Fibroblast of upper back skin (primary cell): ENCODE measurements at places on chromosomes 11 and 22.

DNA sequence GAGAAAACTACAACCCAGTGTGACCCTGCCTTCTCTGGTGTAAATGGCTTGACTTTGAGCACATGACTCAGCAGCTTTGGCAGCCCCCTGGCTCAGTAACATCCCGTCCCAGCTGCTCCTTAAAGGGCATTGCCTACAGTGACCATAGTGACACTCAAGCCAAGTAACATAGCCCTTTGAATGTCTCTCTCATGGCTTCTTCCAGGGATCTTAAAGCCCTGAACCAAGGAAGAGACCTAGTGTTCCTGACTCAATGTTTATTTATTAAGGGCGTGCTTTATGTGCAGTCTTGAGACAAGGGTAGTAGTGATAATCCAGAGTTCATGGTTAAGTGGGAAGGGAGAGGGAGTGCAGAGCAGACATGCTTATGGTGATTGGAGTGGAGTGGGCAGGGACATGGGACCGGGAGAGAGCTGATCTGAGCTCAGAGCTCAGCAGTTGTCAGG lies 125.7 kb downstream of the PARVA start:
- no peak for DNase-seq

- no peak for DNase-seq
Measured at GRCh38 chr11:11558396-11558795, 63.4 kb downstream of the GALNT18 start.

DNA sequence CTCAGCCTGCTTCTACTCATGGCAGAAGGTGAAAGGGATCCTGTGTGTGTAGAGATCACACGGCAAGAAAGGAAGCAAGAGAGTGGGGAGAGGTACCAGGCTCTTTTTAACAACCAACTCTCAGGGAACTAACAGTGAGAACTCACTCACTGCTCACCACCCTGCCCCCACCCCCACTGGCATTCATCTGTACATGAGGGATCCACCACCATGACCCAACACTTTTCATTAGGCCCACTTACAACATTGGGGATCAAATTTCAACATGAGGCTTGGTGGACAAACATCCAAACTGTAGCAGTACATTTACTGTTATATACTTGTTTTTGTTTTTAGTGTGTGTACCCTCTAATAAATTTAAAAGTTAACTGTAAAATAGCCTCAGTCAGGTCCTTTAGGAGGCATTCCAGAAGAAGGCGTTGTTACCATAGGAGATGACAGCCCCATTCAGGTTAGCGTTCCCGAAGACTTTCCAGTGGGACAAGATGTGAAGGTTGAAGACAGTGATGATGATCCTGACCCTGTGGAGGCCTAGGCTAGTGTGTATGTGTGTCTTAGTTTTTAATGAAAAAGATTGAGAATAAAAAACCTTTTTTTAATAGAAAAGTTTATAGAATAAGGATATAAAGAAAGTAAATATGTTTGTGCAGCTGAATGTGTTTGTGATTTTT lies 11.3 kb downstream of the CUL5 start:
- peak; percentile 21 for DNase-seq

DNA sequence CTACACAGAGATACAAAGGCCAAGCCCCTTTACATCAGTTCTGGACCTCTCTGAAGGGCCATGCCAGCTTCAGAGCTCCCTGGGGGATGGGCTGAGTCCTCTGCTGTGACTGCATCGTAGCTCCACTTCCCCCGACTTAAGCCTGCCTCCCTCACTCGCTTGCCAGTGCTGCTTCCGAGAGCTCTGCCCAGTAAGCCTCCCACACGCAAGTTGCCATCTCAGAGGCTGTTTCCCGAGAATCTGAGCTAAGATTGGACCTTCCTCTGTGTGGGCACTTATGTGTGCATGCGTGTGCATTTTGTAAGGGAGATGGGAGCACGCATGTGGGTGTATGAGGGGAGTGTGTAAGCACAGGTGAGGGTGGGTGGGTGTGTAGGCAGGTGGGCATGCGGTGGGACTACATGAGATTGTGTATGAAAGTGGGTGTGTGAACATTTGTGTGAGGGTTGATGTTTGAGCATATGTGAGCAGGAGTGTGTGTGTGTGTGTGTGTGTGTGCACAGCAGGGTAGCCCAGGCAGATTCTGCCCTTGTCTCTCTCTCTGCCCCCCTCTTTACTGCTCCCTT lies 163.0 kb upstream of the SYT13 start:
- no peak for DNase-seq

DNA sequence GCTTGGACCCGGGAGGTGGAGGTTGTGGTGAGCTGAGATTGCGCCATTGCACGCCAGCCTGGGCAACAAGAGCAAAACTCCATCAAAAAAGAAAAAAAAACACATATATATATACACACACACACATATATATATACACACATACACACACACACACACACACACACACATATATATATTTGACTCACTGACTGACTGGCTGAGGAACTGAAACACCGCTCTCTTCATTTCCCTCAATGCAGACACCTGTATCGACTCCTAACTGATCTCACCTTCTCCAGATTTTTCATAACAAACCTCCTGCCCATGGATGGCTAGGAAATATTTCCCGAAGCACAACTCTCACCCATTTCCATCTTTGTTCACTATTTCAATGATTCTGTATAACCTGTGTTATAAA lies 140.7 kb upstream of the ANO3 start:
- DNase-seq, result no peak

- peak; percentile 97 for DNase-seq
Measured at GRCh38 chr11:67033661-67034166, 10.8 kb downstream of the SYT12 start.

DNA sequence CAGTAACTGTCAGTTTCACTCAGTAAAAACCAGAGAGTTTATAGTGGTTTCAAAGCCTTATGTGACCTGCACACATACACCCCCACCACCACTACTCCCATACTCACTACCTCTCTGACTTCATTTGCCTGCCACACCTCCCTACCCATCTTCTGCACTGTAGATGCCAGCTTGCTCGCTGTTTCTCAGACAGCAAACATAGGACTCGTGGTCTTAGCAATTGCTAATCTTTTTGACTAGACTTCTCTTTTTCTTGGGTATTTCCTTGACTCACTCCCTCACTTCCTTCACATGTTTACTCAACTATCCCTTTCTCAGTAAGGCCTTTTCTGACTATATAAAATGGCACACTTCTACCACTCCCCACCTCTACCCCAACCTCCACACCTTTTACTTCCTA lies 27.8 kb downstream of the CEP295 start:
- no peak for DNase-seq

- no peak for DNase-seq
Measured at GRCh38 chr11:11420191-11420898, 67.3 kb upstream of the CSNK2A3 start.

DNA sequence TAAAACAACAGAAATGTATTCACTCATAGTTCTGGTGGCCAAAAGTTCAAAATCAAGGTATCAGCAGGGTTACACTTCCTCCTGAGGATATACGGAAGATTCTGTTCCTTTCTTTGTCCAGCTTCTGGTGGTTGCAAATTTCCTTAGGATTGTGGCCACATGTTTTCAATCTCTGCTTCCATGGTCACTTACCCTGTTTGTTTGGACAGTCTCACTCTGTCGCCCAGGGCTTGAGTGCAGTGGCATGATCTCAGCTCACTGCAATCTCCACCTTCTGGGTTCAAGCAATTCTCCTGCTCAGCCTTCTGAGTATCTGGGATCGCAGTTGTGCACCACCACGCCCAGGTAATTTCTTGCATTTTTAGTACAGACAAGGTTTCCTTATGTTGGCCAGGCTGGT lies 534.3 kb downstream of the KCNA4 start:
- no peak for DNase-seq

DNA sequence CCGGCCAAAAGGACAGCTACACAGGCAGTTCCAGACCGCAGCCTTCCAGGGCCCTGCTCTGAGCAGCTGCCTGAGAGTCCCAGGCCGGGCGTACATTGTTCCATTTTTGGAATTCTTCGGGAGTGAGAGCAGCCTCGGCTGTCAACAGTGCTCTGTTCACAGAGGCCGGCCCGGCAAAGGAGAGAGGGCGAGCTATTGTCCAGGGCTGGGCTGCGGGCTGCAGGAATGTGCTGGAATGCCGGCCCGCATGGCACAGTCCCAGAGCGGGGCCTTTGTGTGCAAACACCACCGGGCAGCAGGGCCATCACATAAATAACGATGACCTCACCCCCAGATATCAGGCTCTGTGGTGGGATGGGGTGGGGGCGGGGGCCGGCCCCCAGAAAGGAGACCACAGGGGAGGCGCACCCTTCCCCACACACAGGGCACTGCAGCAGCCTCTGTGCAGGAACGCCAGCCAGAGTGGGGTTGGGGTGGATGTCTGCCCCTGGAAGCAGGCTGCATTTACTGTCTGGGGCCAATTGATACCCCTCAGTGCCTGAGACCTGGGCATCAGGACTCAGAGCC lies 15.8 kb downstream of the LINC01488 start:
- peak; percentile 98 for DNase-seq

DNA sequence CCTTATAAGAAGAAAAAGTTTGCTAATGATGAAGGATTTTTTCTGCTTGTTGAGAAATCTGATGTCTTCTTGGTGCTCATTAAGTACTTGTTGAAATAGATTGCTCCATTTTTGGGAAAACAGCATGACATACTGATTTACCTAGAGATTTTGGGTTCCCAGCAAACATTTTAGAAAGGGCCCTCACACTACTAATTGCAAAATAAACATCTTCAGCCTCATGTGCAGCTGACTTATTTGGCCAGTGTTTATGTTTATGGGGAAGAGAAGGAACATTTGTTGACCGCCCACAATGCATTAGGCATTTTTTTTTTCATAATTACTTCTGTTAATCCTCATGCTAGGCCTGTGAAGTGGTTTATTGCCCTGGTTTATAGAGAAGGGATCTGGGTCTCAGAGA lies 40.1 kb downstream of the LDLRAD3 start:
- no peak for DNase-seq

DNA sequence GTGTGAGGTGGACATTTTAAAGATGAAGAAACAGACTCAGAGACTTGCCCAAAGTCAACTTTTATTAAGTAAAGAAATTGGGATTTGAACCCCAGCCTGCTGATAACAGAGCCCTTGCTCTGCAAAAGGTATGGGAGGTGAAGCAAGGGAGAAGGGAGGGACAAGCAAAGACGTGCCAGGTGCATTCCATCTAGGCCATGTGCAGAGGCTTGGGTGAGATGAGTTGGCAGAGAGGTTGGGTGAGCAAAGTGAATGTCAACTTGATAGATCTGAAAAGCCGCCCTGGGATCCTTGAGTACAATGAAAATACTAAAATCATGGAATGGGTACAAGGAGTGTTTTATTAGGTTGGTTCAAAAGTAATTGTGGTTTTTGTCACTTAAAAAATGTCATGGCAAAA lies 341.3 kb downstream of the CADM1 start:
- no peak for DNase-seq

DNA sequence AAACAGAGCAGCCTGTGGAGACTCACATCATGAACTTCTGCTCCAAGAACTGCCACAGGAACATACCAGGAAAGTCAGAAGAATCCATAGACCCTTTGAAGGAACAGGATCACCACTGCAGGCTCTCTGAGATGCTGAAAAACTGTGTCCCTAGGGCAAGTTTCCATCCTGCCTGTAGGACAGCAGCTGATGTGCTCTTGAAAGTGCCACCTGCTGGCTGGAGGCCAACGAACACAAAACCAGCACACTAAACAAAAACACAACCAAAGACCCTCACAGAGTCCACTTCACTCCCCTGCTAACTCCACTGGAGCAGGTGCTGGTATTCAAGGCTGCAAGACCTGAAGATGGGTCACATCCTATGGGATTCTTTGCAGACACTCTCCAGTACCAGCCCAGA lies 12.0 kb upstream of the NXPE1 start:
- no peak for DNase-seq

DNA sequence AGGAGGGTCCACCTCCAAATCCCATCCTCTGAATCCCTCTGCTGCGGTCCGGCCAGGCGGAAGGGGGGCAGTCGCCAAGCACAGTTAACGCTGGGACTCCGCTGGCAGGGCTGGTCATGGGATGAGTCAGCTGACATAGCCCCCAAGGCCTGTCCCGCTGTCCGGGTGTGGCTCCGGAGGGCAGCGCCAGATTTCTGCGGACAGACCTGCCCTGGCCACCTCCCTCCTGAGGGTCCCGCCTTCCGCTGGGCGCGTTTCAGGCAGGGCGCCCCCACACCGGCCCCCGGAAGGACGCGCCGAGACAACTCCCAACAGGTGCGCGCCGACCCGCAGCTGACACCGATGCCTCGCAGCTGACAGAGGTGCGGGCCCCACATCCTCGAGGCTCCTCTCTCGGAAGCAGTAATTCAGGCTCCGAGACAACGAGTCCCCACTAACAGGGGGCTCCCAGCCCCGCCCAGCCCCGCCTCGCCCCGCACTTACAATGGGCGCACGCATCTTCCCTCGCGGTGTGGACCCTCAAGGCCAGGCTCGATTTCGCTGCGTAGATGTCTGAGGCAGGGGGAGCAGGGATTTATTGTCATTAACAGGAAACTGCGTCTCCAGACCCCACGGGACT lies 607 bp downstream of the PLAAT3 start:
- DNase-seq, result no peak

- DNase-seq, result no peak
Measured at GRCh38 chr22:19755722-19756287, 4.8 kb upstream of the TBX1 start.

- DNase-seq, result no peak
Measured at GRCh38 chr11:111954154-111954553, 17.0 kb downstream of the DIXDC1 start.

GRCh38 chr22:49408102-49408836 lies 419.4 kb downstream of the BRD1 start:
- no peak for DNase-seq

GRCh38 chr22:36860821-36861659 lies at the start of gene NCF4:
Gene NCF4 (plus strand): TSS chr22:36861006. CDS start chr22:36861172, 166 bp downstream.
- DNase-seq, result no peak

DNA sequence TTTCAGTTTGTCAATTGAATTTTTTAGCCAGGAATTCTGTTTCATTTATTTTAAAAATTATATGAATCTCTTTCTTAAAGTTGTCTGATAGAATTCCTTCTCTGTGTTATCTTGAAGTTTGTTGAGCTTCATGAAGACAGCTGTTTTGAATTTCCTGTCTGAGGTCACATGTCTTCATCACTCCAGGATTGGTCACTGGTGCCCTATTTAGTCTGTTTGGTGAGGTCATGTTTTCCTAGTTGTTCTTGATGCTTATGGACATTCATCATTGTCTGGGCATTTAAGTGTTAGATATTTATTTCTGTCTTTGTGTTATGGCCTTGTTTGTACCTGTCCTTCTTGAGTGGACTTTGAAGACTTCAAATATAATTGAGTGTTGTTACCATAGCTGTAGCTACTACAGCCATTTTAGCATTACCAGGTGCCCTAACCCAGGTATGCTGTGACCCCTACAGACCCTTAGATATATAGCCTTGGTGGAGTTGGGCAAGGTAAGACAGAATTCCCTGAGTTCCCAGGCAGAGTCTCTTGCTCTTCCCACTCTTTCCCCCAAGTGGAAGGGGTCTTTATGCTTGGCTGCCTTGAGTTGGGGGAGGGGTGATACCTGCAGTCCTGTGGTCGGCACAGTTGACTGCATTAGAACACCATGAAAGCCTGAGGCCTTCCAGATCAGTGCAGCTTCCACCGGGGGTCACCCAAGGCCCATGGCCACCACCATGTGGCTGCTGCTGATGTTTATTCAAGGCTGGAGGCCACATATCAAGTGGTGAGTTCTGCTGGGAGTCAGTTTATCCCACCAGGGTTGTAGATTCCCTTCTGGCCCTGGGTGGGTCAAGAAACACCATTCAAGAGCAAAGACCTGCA lies 229.6 kb downstream of the DYNC2H1 start:
- peak; percentile 52 for DNase-seq

- DNase-seq, result no peak
Measured at GRCh38 chr22:27745154-27745553, 56.4 kb downstream of the MN1 start.

- DNase-seq, result no peak
Measured at GRCh38 chr11:111447112-111447471, 65.1 kb downstream of the BTG4 start.
